A549 treated with CORT108297 at 1 μM for 4 hours (cell line): ENCODE measurements at places on chromosomes 1 and 21. TPM values are rescaled to one million over a fixed set of nuclear protein-coding genes. Genes with fewer than 3 reads are reported as not detected.

The SLC6A9 gene
- total RNA-seq, result 11.9 to 17.8 TPM (median 17.0 TPM) in 5 replicates

The RGSL1 gene
- total RNA-seq, result not detected in 5 replicates

The OR2T11 gene
- not detected in 5 replicates for total RNA-seq

The SPATA6 gene
- total RNA-seq, result 1.2 to 2.9 TPM (median 2.1 TPM) in 5 replicates

The ZNF683 gene
- not detected in 5 replicates for total RNA-seq

The TENT5C gene
- 0.05 to 0.13 TPM (median 0.07 TPM) in 5 replicates for total RNA-seq

The SH3D21 gene
- total RNA-seq, result 1.6 to 2.5 TPM (median 1.9 TPM) in 5 replicates

The VHLL gene
- not detected in 5 replicates for total RNA-seq

The INAVA gene
- 33.0 to 46.6 TPM (median 40.1 TPM) in 5 replicates for total RNA-seq

The LAMC2 gene
- 21.5 to 31.5 TPM (median 24.9 TPM) in 5 replicates for total RNA-seq

The MRPS21 gene
- 82.0 to 83.5 TPM (median 82.3 TPM) in 5 replicates for total RNA-seq

The ZNF692 gene
- total RNA-seq, result 16.3 to 28.5 TPM (median 27.0 TPM) in 5 replicates

The RIPK4 gene
- total RNA-seq, result 13.4 to 17.3 TPM (median 15.3 TPM) in 5 replicates

The PRAMEF26 gene
- not detected in 5 replicates for total RNA-seq

The TTC24 gene
- not detected in 5 replicates for total RNA-seq

The MX2 gene
- 0.06 to 0.16 TPM (median 0.08 TPM) in 4 of 5 replicates, not detected in the other for total RNA-seq

The EDN2 gene
- 6.9 to 11.0 TPM (median 10.3 TPM) in 5 replicates for total RNA-seq

The ARV1 gene
- 24.1 to 26.8 TPM (median 24.8 TPM) in 5 replicates for total RNA-seq

The KRTAP19-3 gene
- total RNA-seq, result not detected in 5 replicates

The ORC1 gene
- 18.0 to 19.7 TPM (median 18.6 TPM) in 5 replicates for total RNA-seq

The EPHB2 gene
- 43.0 to 62.2 TPM (median 50.6 TPM) in 5 replicates for total RNA-seq

The SPATA21 gene
- total RNA-seq, result 0.03 to 0.11 TPM (median 0.05 TPM) in 5 replicates

The CGN gene
- 1.1 to 1.6 TPM (median 1.4 TPM) in 5 replicates for total RNA-seq

The CRNN gene
- total RNA-seq, result not detected in 5 replicates

The MAB21L3 gene
- not detected in 5 replicates for total RNA-seq

The MNDA gene
- not detected in 5 replicates for total RNA-seq

The ITPKB gene
- 2.0 to 3.2 TPM (median 2.7 TPM) in 5 replicates for total RNA-seq

The RAB7B gene
- 1.0 to 2.8 TPM (median 1.7 TPM) in 5 replicates for total RNA-seq

The FMO2 gene
- total RNA-seq, result not detected in 5 replicates

The MTARC1 gene
- total RNA-seq, result 8.8 to 11.1 TPM (median 10.0 TPM) in 5 replicates

The TRIM33 gene
- total RNA-seq, result 8.1 to 13.9 TPM (median 10.6 TPM) in 5 replicates

The KCNE2 gene
- not detected in 5 replicates for total RNA-seq

The TRIM17 gene
- not detected in 5 replicates for total RNA-seq

The LCE1D gene
- not detected in 5 replicates for total RNA-seq

The AKR1A1 gene
- 74.8 to 84.7 TPM (median 78.4 TPM) in 5 replicates for total RNA-seq

The ILDR2 gene
- total RNA-seq, result 0.02 to 0.12 TPM (median 0.05 TPM) in 4 of 5 replicates, not detected in the other
